Glomerular endothelial cell (primary cell): ENCODE measurements at places on chromosomes 16 and 17. TPM values are rescaled to one million over a fixed set of nuclear protein-coding genes. Genes with fewer than 3 reads are reported as not detected.

KRTAP3-2 gene
- not detected in 2 replicates for total RNA-seq

ITGA3 gene
- total RNA-seq = 331 and 341 TPM in 2 replicates

MED9 gene
- total RNA-seq = 8.1 and 11.1 TPM in 2 replicates

ARHGDIG gene
- total RNA-seq = 0.64 and 4.0 TPM in 2 replicates

TMEM107 gene
- 24.9 and 25.5 TPM in 2 replicates for total RNA-seq

C1QTNF8 gene
- not detected in 2 replicates for total RNA-seq

PLCG2 gene
- total RNA-seq = 26.4 and 36.8 TPM in 2 replicates

CHP2 gene
- total RNA-seq = not detected in 2 replicates

HMOX2 gene
- total RNA-seq = 128 and 147 TPM in 2 replicates

CBFA2T3 gene
- total RNA-seq = 0.05 and 0.23 TPM in 2 replicates
